Calu3 (cell line): ENCODE measurements at places on chromosomes 3 and 15. TPM values are rescaled to one million over a fixed set of nuclear protein-coding genes. Genes with fewer than 3 reads are reported as not detected.

Gene GOLGA8Q
- not detected in 2 replicates for total RNA-seq

- H3K4me1 ChIP-seq, result peaks cover 68% of the 10 kb centered on the region
- H3K36me3 ChIP-seq, result peaks cover 6% of the 10 kb centered on the region
- H3K4me3 ChIP-seq, result no peak overlapping the region
These were observed 191.3 kb downstream of the LPP start for GRCh38 chr3:188345223-188345622.

DNA sequence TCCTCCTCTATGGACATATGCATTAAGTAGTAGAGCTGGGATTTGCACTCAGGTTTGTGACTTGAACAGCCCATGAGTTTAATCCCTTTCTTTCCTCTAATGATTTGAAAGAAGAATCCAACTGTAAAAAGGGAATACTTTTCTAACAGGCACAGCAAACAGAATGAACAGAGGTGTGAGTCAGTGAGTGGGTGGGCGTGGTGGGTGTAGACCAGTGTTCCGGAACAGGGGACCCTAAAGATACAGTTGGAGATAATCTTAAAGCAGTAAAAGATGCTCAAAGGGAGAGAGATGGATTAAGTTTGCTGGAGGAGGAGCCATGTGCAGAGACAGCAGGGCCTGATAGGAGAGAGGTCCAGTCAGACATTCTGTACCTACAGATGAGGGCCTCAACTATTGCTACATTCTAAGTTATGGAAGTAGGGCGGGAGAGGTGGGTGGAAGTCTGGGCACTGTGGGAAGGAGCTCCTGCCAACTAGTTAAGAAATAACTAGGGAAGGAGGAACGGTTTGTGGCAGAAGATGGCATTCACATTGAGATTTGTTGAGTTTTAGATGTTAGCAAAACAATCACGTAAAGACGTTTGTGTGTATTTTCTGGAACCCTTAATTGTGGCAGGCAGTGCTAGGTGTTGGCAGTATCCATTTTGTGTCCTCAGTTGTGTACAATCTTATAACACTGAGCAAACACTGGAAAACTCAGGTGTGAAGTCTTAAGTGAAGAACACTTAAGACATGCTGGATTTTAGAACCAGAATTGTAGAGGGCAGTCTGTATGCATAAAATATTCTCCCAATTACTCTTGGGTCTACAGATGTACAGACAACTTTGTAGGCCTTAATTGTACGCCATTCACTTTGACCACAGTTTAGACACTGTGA, 511.0 kb downstream of the GRM7 start:
- no peaks in the 10 kb centered on the region for H3K27me3 ChIP-seq
- no peaks in the 10 kb centered on the region for H3K4me1 ChIP-seq
- DNase-seq, result no peak
- no peak overlapping the region for H3K27ac ChIP-seq
- H3K4me3 ChIP-seq, result no peak overlapping the region

DNA sequence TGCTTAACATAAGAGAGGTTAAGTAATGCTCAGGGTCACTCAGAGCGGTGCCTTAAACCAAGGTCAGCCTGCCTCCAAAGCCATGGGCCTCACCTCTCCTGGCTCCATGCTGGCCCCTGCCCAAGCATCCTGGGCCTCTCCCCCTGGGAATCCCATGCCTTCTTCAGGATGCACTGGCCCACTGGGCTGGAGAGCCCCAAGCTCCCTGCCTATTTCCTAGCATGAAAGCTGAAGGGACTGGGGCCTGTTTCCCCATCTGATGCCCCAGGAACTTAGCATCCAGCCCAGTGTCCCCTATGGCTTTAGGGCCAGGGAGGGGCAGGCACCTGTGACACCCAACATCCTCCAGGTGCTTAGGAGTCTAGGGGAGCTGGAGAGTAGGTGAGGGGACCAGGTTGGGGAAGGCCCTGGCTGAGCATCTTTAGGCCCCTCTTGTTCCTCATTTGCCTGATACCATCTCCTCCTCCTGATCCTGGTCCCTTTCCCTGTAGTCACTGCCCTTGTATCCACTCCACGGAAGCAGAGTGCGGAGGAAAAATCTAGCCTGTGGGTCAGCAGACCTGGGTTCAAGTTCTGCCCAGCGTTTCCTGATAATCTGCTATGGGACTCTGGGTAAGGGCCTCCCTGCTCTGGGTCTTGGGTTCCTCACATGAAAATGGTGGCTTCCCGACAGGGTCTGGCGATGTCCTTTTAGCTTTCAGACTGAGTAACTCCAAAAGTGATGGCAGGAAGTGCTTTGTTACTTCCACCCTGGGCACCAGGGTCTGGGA, 28.6 kb downstream of the EHD4 start:
- H3K4me1 ChIP-seq, result peaks cover 23% of the 10 kb centered on the region
- H3K36me3 ChIP-seq, result peaks cover 15% of the 10 kb centered on the region
- H3K27ac ChIP-seq, result no peak overlapping the region

DNA sequence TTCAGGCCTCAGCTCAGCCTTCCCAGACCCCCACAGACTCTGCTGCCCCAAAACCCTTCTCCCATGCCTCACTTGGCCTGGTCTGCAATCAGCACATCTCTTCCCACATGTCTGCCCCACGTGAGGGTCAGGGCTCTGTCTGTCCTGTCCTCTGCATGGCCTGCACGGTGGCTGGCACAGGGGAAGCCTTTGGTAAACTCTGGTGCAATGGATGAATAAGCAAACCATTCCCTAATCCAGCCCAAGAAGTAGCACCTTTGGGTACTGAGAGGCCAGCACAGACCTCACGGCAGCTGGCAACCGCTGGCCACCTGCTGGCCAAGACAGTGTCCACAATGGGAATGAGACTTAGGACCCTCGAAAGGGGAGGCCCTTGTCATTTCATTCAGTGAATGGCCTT, 27.7 kb downstream of the ABTB1 start:
- H3K4me1 ChIP-seq, result no peaks in the 10 kb centered on the region

- H3K4me1 ChIP-seq, result peaks cover 9% of the 10 kb centered on the region
- peaks cover 49% of the 10 kb centered on the region for H3K27me3 ChIP-seq
- no peak overlapping the region for H3K4me3 ChIP-seq
- H3K36me3 ChIP-seq, result no peaks in the 10 kb centered on the region
- no peak for DNase-seq
These were observed 121.0 kb downstream of the SSR3 start for GRCh38 chr3:156433910-156434309.

Gene SNURF
- total RNA-seq, result not detected in 2 replicates

Gene SV2B
- total RNA-seq, result 1.4 and 2.2 TPM in 2 replicates

- no peak overlapping the region for H3K4me3 ChIP-seq
- H3K27me3 ChIP-seq, result no peaks in the 10 kb centered on the region
- peaks cover 51% of the 10 kb centered on the region for H3K36me3 ChIP-seq
These were observed 66.3 kb upstream of the CRTC3 start for GRCh38 chr15:90463381-90463780.

DNA sequence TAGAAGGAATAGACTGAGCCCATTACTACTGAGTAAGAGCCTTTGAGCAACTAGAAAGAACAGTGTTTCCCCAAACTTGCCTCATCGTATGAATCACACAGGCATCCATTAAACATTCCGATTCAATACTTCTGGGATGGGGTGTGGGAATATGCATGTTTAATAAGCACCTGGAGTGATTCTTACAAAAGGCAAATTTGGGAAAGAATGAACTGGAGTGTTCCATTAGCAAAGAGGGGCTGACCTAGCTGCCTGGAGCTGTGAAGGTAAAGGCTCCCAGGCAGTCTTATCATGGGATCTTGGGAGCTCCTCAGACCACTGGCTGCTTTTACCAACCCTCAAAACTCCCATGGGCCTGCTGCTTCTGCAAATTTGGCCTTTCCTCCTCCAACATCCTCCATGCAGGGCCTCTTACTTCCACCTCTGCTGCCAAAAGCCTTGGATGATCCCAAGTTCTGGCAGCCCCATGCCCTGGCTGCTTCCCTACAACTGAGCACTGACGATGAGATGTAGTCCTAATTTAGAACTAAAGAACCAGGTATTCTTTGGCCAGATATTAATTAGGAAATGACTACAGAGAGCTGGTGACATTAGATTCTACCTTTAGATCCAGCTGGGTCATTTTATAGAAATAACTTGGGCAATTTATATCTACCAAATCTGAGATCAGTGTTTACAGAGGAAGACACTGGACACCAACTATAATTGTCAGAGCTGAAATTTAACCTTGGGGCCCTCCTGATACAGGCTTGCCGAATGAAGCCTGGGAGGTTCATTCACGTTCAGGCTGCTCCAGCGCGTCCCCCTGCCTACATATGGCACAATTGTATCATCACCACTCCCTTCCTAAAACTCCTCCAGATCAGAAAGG, 11.2 kb upstream of the HOMER2 start:
- H3K4me3 ChIP-seq, result no peak overlapping the region
- H3K36me3 ChIP-seq, result no peaks in the 10 kb centered on the region
- no peaks in the 10 kb centered on the region for H3K27me3 ChIP-seq
- peaks cover 3% of the 10 kb centered on the region for H3K4me1 ChIP-seq
- H3K27ac ChIP-seq, result no peak overlapping the region
- DNase-seq, result no peak
